H7 (cell line): ENCODE measurements at places on chromosomes 3 and 15.
A peak's percentile ranks its signal among the peaks of the same experiment; 100 is the strongest.

- DNase-seq: no peak
Measured at GRCh38 chr3:190387578-190388213, at the start of gene CLDN16. Gene CLDN16 (plus strand): TSS chr3:190388163. CDS start chr3:190388330, 167 bp downstream.

GRCh38 chr3:101725194-101725889 lies 928 bp downstream of the CEP97 start:
- DNase-seq: peak; percentile 26

DNA sequence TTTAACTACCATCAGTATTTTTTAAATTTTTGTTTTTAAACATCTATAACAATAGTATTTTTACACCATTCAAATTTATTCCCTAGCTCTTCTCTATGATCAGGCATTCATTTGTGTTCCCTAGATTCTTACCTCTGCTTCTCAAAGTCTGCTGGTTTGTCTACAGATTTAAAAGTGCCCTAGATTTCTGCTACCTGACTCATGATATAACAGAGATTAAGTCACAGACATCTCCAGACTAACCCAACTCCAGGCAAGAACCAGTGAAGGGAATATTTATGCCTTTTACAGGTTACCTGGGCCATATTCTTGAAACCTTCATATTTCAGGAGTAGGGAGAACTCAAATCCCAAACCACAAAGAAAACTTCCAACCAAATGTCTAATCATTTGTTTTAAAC lies 38.8 kb downstream of the ADAM10 start:
- no peak for DNase-seq

GRCh38 chr15:64430000-64430735 lies 30.2 kb upstream of the ZNF609 start:
- peak; percentile 60 for DNase-seq

- no peak for DNase-seq
Measured at GRCh38 chr3:11956781-11957180, 47.4 kb upstream of the SYN2 start.

DNA sequence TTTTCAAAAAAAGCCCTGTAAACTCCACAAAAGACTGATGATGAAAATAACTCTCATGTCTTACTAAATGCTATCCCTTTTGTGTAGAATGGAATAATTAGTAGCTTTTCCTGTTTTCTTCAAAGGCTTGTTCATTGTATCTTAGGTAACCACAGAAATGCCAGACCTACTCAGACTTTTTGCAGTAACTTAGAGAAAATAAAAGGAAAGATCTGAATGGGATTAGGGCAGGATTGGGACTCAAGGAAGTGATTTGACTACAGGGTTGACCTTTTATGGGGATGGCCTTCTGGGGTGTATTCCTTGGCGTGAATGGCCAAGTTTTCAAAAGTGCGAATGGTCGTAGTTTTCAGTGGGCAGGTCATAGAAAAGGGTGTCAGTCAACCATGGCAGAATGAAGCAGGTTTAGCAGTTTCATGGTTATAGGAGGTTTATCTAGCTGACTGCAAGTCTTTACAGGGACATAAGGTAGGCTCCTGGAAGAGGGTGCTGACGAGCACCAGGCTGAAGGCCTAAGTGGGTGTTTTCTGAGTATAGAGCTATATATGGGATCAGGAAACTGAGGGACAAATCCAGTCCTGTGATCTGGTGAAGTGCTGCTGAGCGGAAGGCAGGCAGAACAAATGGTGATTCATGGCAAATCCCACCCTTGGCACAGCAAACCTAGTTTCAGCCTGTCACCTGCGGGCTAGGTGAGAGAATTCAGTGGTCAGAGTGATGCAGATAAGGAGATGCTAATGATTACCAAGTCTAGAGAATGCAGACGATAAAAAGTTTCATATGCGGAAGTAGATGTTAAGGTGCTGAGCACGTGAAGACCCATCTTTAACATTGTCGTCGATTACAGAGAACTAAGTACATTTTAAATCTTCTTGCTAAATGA lies 46.4 kb downstream of the IL1RAP start:
- DNase-seq: no peak

- no peak for DNase-seq
Measured at GRCh38 chr15:46328821-46329220, 694.0 kb downstream of the SQOR start.

DNA sequence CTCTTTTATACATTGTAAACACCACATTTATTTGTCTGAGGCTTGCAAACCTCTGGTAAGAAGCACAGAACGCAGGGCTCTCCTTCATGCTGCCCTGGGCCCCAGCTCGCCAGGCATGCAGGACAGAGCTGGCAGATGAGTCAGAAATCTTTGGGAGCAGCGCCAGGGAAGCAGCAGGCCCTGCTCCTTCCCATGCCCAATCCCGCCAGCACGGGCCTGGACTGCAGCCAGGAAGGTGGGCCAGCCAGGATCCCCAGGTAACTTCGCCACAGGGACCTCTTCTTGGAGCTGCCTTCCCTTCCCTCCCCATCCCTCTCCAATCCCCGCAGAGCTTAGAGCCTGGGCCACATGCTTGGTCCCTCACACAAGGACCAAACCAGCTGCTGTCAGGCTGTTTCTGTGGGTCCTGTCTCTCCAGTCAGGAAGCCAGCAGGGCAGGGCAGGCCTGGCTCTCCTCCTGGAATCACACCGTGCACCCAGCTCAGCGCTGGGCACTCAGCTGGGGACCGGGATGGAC lies 8.8 kb downstream of the STOML1 start:
- no peak for DNase-seq

GRCh38 chr3:44424758-44425157 lies 52.7 kb downstream of the ZNF445 start:
- DNase-seq: no peak

DNA sequence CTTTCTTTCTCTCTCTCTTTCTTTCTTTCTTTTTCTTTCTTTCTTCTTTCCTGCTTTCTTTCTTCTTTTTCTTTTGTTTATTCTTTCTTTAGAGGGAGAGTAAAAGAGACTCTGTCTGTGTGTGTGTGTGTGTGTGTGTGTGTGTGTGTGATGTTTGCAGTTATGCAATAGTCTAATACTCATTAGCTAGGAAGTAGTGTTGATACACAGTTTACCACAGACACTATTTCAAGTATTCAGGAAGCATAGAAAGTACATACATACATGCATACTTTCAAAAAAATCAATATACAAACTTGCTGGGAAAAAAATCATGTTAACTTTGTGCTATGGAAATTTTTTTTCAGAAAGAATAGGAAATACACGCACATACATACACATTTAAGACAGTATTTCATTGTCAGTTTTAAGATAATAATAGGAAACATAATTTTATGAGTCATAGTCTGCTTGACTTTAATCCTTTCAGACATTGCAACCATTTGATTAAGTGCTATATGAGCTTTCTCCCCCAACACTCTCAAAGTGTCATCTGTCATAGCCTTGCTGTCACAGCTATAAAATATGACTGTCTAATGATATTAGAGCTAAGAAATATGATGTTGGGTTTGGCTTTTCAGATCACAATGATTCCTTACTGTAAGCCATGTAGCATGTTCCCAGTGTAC lies 74.9 kb upstream of the EPHA3 start:
- no peak for DNase-seq

- no peak for DNase-seq
Measured at GRCh38 chr15:73711526-73711925, 27.3 kb downstream of the CD276 start.

DNA sequence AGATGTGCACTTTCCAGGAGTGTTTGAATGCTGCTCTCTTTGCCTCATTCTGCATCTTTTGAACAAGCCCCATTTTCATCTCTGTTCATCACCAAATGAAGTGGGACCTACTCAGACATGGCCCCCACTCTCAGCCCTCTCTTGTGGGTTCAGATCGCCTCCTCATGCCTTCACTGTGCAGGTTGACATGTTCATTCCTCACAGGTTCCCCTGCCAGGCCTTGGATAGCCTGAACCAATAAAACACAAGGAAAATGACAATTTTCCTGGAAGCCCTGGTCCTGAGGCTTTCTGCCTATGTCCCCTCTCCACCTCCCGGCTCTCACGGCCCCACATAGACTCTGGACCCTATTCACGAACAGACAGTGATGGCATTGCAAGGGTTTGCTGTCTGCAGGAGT lies 17.7 kb downstream of the KLF15 start:
- DNase-seq: no peak

DNA sequence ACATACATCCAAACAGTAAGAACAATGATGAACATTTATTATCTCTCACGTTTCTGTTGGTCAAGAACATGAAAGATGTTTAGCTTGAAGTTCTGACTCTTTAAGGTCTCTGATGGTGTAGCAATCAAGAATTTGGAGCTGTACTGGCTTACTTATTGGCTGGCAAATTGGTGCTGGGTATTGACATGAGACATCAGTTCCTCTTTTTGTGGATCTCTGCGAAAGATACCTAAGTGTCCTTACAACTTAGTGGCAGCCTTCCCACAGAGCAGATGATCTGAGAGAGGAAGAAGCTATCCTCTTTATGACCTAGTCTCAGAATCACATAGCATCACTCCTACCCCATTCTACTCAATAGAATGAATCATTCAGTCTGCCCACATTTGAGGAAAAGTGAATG lies 309.8 kb upstream of the DCBLD2 start:
- no peak for DNase-seq

DNA sequence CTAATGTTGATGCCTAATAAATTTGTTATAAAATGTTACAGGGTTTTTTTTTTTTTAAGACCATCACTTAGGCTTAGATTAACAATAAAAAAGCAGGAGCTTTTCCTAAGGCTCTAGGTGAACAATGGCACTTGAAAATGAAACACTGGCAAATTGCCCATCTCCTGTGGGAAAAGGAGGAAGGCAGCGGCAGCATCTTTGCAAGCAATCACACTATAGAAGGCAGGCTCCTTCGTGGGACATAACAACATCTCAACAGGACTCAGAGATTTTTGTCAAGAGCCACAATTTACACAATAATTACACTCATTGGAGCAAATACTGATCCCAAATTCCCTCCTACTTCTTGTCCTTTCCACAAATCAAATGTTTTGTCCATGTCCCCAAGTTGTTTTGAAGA lies 646.7 kb downstream of the ROBO2 start:
- no peak for DNase-seq

- no peak for DNase-seq
Measured at GRCh38 chr3:160125258-160125657, 100.0 kb upstream of the C3orf80 start.

DNA sequence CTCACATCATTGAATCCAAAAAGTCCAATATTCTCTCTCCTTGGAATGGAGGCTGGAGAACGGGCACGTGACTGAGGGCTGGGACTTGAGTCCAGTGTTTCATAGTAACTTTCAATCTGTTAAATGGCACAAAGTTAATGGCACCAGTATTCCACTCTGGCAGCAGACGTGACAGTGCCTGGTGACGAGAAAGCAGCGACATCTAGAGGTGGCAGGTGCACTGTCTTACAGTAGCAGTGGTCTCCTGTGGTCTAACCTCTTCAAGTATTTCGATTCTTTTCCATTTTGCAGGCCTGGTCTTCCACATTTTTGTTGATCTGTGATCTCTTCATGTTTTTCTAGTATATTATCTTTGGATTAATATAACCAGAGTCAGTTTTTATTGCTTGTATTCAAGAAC lies 107.1 kb downstream of the OXSM start:
- peak; percentile 74 for DNase-seq

- no peak for DNase-seq
Measured at GRCh38 chr3:158683230-158683962, 10.9 kb upstream of the LXN start.

GRCh38 chr3:161737171-161737570 lies 240.6 kb downstream of the OTOL1 start:
- DNase-seq: no peak

GRCh38 chr3:23985747-23986544 lies 40.9 kb downstream of the NR1D2 start:
- no peak for DNase-seq

GRCh38 chr15:69092159-69092558 lies 68.3 kb upstream of the GLCE start:
- no peak for DNase-seq

DNA sequence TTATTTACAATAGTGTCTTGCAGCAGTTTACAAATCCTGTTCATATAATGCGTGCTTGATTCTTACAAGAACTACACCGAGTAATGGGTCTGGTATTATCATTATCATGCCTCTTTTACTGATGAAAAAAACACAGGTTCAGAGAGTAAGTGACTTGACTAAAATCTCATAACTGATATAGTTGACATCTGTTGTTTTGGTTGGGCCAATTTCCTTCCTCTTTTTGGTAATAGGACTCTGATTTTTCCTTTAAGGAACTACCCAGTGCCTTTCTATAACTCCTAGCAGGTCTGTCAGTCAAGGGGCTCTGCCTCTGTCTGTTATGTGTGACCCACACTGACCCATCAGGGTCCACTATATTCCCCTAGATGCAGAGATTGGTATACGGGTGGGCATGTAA lies 14.6 kb upstream of the BLOC1S6 start:
- no peak for DNase-seq

DNA sequence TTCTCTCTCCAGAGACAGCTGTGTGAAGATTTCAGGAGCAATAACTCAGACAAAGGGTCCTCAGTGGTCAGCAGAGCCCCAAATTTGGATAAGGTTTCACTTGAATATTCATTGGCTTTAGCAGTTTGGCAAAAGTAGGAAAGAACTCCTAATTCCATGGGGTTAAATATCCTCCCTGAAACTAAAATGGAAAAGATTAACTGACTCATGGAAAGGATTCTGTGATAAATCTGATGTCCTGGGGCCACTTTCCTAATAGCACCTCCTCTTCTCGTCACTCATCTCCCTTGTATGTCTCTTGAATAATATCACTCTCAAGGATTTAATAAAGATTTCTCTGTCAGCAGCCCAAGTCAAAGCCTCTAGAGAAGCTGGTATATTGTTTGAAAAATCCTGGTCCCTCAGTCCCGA lies 33.3 kb upstream of the TBC1D23 start:
- no peak for DNase-seq

DNA sequence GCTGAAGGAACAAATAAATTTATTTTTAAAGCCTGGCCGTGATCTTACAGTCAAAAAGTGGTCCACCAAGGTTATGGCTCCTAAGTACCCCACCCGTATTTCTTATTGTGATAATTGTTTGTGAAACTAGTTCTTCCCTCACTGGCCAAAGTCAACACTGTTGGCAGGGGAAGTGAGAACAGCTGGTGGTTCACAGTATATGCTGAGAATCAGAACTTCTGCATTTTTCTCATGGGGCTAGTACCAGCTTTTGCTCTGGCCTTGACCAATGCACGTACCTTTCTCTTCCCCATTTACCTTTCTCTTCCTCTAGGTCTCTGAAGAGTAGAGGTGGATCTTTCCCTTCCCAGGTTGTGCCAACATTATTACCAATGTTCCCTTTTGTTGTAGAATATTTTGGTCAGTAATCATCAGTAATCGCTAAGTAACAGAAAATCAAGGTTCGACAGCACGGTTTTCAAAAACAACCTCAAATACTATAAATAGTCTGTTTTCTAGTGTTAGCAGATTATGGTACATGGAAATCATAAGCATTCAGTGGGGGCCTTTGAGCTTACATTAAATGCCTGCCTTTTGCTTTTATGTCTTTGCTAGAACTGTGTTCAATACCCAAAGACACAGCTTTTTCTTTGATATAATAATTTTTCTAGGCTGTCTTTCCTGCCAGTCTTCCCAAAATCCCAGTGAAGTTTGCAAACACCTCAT lies 268.0 kb downstream of the LPP start:
- no peak for DNase-seq

GRCh38 chr3:14150491-14151230 lies 25.8 kb downstream of the TMEM43 start:
- DNase-seq: no peak

GRCh38 chr3:67832817-67833216 lies 178.4 kb upstream of the SUCLG2 start:
- no peak for DNase-seq
